PC-3 (cell line): ENCODE measurements at places on chromosomes 6 and 20.

- H3K27me3 ChIP-seq, result peaks cover 54% of the 10 kb centered on the region
- H3K4me3 ChIP-seq, result no peak overlapping the region
- H3K36me3 ChIP-seq, result no peaks in the 10 kb centered on the region
- no peak for DNase-seq
- no peak overlapping the region for H3K27ac ChIP-seq
These were observed 188.2 kb downstream of the PLCB1 start for GRCh38 chr20:8320306-8320705.

GRCh38 chr20:8447262-8448120, 315.4 kb downstream of the PLCB1 start:
- DNase-seq, result no peak
- H3K4me1 ChIP-seq, result no peaks in the 10 kb centered on the region
- 0 out of 2 replicates have a peak, but pooled peaks cover 10% of the 10 kb centered on the region for H3K27me3 ChIP-seq
- H3K4me3 ChIP-seq, result no peak overlapping the region
- H3K27ac ChIP-seq, result no peak overlapping the region
- no peaks in the 10 kb centered on the region for H3K36me3 ChIP-seq

GRCh38 chr6:54335871-54336270, 27.6 kb downstream of the TINAG start:
- no peaks in the 10 kb centered on the region for H3K36me3 ChIP-seq
- H3K27me3 ChIP-seq, result no peaks in the 10 kb centered on the region
- peaks cover 18% of the 10 kb centered on the region for H3K4me1 ChIP-seq
- peak overlapping the region; percentile 25 for H3K27ac ChIP-seq

GRCh38 chr20:60009318-60009717, 51.1 kb downstream of the CDH26 start:
- no peak overlapping the region for H3K4me3 ChIP-seq
- no peaks in the 10 kb centered on the region for H3K27me3 ChIP-seq
- H3K4me1 ChIP-seq, result 0 out of 2 replicates have a peak, but pooled peaks cover 2% of the 10 kb centered on the region
- H3K36me3 ChIP-seq, result no peaks in the 10 kb centered on the region
- no peak for DNase-seq

- H3K4me3 ChIP-seq, result peak overlapping the region; percentile 29; the same call in 1 of the 2 replicates
- DNase-seq, result peak; percentile 92
- peaks cover 63% of the 10 kb centered on the region for H3K4me1 ChIP-seq
- no peaks in the 10 kb centered on the region for H3K27me3 ChIP-seq
These were observed 49.8 kb downstream of the PPARD start for GRCh38 chr6:35392111-35392702.

- H3K4me1 ChIP-seq, result no peaks in the 10 kb centered on the region
- peaks cover 78% of the 10 kb centered on the region for H3K27me3 ChIP-seq
- H3K27ac ChIP-seq, result no peak overlapping the region
- H3K36me3 ChIP-seq, result no peaks in the 10 kb centered on the region
These were observed 10.4 kb downstream of the ZNF831 start for GRCh38 chr20:59173938-59174491.

GRCh38 chr6:166194914-166195859, 27.5 kb upstream of the TBXT start:
- no peak overlapping the region for H3K4me3 ChIP-seq
- H3K27me3 ChIP-seq, result peaks cover 42% of the 10 kb centered on the region
- H3K36me3 ChIP-seq, result no peaks in the 10 kb centered on the region
- no peak for DNase-seq
- no peak overlapping the region for H3K27ac ChIP-seq

- no peaks in the 10 kb centered on the region for H3K27me3 ChIP-seq
- no peaks in the 10 kb centered on the region for H3K36me3 ChIP-seq
- H3K4me1 ChIP-seq, result peaks cover 11% of the 10 kb centered on the region
- H3K27ac ChIP-seq, result no peak overlapping the region
- no peak overlapping the region for H3K4me3 ChIP-seq
- DNase-seq, result peak; percentile 63
These were observed 322.5 kb downstream of the HACE1 start for GRCh38 chr6:104537180-104537579.

DNA sequence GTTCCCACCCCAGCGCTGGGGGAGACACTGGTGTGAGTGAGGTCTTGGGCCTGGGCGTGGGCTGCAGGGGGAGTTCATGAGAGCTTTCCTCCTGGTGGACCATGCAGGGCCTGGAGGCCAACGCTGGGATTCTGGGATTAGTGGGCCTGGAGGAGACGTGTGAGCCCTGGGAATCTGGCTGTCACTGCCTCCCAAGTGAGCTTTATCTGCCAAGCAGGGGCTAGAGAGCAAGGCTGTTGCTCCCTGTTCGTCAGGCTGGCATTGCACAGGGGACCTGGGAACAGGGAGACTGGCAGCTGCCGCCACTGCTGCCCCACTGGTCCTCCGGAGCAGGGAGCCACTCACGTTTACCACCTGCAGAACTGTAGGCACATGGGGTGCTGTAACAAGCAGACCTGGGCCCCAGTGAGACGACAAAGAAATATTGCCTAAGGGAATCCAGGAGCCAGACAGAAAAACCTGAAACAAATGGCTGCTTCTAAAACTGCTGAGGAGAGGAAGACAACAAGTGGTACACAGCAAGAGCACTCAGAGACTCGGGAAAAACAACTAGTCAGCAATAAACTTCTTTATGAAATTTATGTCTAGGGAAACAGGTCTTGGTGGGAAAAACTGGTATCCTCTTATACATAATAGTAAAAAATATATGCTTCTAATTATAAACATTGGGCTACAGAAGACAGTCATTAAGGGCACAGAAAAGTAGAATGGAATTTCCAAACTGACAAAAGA, 45.2 kb downstream of the PPP1R3G start:
- no peaks in the 10 kb centered on the region for H3K27me3 ChIP-seq
- H3K27ac ChIP-seq, result no peak overlapping the region
- H3K4me1 ChIP-seq, result peaks cover 6% of the 10 kb centered on the region
- DNase-seq, result no peak
- no peak overlapping the region for H3K4me3 ChIP-seq

DNA sequence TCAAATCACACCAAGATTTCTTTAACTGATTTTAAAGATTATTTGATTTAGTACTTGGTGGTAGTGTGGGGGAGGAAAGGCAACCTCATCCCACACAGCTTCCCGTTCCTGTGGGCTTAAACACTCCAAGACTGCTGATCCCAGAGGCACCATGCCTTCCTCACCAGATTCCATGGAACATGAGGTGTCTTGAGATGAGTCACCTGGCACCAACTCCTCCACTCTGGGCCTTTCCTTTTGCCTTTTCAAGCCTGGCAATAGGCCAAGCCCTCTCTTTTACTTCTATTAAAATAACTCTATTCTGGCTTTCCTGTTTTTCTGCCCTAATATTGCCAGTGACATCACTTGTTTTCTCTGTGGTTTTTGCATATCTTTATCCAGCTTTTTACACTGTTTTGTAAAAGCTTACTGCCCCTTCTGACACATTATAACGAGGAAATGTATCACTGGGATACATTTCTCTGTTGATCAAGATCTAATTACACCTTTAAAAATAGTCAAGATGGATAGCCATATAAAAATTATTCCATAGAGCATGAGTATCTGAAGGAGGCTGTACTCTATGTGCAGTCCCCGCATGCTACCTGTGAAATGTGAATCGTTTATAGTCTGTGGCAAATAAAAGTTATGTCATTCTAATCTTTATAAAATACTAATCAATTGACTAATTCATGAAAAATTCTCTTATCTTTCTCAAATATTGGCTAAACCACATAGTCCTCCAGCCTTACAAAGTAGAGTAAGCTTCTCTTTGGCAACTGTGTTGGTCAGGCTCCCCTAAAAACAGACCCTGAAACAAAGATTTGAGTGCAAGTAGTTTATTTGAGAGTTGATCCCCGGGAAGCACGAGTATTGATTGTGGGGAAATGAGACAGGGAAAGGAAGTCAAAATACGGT, 257.8 kb upstream of the KCNQ5 start:
- peak overlapping the region; percentile 18 for H3K27ac ChIP-seq
- peak; percentile 90 for DNase-seq
- no peak overlapping the region for H3K4me3 ChIP-seq
- no peaks in the 10 kb centered on the region for H3K27me3 ChIP-seq
- no peaks in the 10 kb centered on the region for H3K36me3 ChIP-seq

DNA sequence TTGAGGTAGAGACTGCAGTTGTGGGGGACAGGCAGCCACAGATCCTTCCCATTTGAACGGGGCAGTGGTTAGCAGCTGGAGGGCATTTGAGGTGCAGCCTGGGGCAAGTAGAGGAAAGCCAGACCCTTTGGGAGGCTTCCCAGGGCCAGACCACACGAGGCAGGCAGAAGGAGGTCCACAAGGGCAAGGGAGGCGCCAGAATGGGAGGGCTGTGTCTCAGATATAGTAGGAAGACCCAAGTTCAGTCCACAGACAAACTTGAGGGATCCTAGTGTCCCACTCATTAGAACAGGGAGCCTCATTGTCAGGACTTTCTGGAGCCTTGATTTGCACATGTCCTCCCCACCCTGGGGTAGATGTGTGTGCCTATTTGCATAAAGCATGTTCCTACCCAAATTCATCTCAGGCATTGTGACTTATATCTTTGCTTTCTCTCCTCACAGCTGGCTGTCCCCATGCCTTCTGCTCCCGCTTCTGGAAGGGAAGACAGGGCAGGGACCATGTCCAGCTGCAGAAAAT, 166.0 kb downstream of the VEGFA start:
- no peak overlapping the region for H3K4me3 ChIP-seq
- no peak for DNase-seq
- H3K4me1 ChIP-seq, result no peaks in the 10 kb centered on the region; the same call in 1 of the 2 replicates
- H3K27ac ChIP-seq, result no peak overlapping the region
- H3K27me3 ChIP-seq, result no peaks in the 10 kb centered on the region

DNA sequence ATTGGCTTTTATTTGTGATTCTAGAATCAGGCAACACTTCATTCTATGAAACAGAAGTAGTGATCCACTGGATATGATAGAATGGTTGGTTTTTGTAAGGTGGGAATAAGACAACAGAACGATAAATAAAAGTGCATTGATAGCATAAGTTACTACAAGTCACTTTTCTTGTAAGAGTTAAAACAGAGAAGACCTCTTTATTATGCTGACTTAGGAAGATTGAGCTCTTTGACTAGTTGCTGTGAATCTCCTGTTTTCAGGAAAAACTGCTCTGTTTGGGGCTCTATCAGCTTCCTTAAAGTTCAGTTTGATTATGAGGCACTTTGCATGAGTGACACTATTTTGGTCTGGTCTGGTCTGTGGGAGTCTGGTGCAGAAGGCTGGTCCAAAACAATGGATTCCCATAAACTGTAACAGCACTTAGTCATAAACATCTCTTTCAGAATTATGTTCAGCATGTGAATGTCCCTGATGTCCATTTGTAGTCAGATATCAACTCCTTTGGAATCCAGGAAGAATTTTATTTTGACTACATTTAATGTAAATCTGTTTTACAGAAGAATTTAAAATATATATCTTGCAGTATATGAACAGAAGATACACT, 35.0 kb upstream of the DSE start:
- H3K4me1 ChIP-seq, result no peaks in the 10 kb centered on the region
- no peaks in the 10 kb centered on the region for H3K27me3 ChIP-seq
- DNase-seq, result no peak
- H3K4me3 ChIP-seq, result no peak overlapping the region
- no peaks in the 10 kb centered on the region for H3K36me3 ChIP-seq

GRCh38 chr6:14241255-14242070, 123.9 kb downstream of the CD83 start:
- no peak overlapping the region for H3K4me3 ChIP-seq
- H3K27ac ChIP-seq, result no peak overlapping the region
- no peak for DNase-seq
- H3K27me3 ChIP-seq, result no peaks in the 10 kb centered on the region

DNA sequence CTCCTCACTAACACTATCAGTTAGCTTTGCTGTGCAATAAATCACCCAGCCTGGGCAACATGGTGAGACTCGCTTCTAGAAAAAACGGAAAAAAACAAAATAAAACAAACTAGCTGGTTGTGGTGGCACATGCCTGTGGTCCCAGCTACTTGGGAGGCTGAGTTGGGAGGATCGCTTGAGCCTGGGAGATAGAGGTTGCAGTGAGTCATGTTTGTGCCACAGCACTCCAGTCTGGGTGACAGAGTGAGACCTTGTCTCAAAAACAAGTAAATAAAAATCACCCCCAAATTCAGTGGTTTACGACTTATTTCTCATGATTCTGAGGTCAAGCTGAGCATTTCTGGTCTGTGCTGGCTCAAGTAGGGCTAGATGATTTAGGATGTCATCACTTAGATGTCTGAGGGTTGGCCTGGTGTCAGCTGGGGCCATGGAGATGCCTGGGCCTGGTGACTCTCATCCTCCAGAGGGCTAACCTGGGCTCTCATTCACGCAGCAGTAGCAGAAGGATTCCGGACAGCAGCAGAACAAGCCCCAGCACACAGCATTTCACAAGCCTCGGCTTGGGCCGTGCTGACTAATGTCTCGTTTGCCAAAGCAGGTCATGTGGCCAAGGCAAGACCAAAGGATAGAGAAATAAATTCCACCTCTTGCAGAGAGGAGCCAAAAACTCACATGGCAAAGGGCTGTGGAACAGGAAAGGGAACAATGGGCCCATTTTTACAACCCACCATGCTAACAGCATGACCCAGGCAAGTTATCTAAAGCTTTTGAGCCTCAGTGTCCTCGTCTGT, 32.5 kb downstream of the MGME1 start:
- H3K36me3 ChIP-seq, result no peaks in the 10 kb centered on the region
- DNase-seq, result peak; percentile 69
- H3K4me1 ChIP-seq, result peaks cover 12% of the 10 kb centered on the region

- peak; percentile 86 for DNase-seq
- H3K4me1 ChIP-seq, result peaks cover 22% of the 10 kb centered on the region
- no peak overlapping the region for H3K4me3 ChIP-seq
- H3K27ac ChIP-seq, result peak overlapping the region; percentile 66
- no peaks in the 10 kb centered on the region for H3K36me3 ChIP-seq
These were observed 35.2 kb upstream of the SASH1 start for GRCh38 chr6:148307405-148307804.

- DNase-seq, result no peak
- H3K4me3 ChIP-seq, result no peak overlapping the region
- H3K36me3 ChIP-seq, result no peaks in the 10 kb centered on the region
These were observed 177.8 kb downstream of the LY86 start for GRCh38 chr6:6766230-6766905.

DNA sequence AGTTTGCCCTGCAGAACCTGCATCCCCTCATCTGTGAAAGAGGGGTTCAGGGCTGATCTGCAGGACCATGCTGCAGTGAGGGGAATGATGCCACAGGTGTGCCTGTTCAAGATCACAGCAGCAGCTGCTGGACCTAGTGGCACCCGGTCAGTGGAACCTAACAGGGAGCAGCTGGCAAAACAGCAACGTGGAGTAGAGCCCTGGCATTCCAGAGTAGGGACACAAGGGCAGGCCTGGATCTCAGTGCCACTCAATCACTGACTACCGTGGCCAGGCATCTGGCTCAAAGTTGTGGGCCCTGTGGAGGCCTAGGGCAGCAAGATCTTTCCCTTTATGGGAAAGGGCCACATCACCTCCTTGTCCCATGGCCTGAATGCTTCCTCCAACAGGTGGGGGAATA, 62.2 kb downstream of the INSM1 start:
- H3K27me3 ChIP-seq, result no peaks in the 10 kb centered on the region
- H3K4me1 ChIP-seq, result no peaks in the 10 kb centered on the region
- no peak overlapping the region for H3K4me3 ChIP-seq
- H3K36me3 ChIP-seq, result no peaks in the 10 kb centered on the region

DNA sequence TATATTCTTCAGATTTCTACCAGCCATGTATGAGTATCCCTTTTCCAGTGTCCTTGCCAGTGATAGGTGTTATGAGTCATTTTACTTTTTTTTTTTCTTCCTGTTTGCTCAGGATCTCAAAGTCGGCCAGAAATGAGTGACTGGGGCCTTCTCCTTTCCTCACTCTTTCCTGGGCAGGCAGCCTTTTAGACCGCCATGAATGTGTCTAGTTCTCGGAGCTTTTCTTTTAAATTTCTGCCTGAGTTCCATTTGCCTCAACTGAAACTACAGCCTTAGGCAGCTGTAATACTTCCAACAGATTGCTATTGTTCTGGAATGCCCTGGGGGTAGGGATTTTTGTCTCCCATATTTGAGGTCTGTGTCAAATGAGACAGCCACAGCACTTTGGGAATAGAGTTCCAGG, 83.7 kb downstream of the STXBP5 start:
- H3K36me3 ChIP-seq, result no peaks in the 10 kb centered on the region
- H3K4me3 ChIP-seq, result no peak overlapping the region
- peak; percentile 66 for DNase-seq
